Panc1 (cell line): ENCODE measurements at places on chromosomes 7 and 10.

DNA sequence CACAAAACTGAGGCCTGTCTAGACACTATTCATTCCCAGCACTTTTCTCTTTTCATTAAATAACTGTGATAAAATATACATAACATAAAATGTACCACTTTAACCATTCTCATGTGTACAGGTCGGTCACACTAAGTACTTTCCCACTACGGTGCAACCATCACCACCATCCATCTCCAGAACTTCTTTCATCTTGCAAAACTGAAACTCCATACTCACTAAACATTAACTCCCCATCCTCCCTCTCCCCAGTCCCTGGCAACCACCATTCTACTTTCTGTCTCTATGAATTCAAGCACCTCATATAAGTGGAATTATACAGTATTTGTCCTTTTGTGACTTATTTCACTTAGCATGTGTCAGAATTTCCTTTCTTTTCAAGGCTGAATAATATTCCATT is 53.0 kb downstream of the ARHGAP12 start:
- no peak for DNase-seq

- DNase-seq = peak; percentile 93
Measured at GRCh38 chr10:126062131-126063032, 166.0 kb downstream of the FANK1 start.

GRCh38 chr10:97031459-97031858 is 154.3 kb downstream of the SLIT1 start:
- DNase-seq = no peak

GRCh38 chr10:32938554-32939061 is 19.4 kb downstream of the ITGB1 start:
- no peak for DNase-seq

GRCh38 chr10:43255634-43256431 is 11.0 kb downstream of the RASGEF1A start:
- no peak for DNase-seq

DNA sequence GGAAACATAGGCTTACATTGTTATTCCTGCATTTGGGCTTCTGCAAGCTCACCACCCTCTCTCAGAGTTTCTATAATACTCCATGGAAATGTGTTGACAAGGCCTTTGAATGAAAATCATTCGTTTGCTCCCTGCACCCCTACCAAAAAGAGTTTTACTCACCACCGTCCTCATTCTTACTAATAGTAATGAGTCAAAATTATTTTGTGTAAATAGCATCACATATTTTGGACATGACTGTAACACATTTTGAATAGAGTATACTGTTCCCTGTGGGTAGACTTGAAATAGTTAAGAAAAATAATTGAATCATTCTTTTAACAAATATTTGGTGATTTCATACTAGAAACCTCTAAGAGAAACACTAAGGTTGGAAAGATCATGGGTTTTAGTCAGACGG is 84.6 kb downstream of the AKAP9 start:
- DNase-seq = peak; percentile 38

DNA sequence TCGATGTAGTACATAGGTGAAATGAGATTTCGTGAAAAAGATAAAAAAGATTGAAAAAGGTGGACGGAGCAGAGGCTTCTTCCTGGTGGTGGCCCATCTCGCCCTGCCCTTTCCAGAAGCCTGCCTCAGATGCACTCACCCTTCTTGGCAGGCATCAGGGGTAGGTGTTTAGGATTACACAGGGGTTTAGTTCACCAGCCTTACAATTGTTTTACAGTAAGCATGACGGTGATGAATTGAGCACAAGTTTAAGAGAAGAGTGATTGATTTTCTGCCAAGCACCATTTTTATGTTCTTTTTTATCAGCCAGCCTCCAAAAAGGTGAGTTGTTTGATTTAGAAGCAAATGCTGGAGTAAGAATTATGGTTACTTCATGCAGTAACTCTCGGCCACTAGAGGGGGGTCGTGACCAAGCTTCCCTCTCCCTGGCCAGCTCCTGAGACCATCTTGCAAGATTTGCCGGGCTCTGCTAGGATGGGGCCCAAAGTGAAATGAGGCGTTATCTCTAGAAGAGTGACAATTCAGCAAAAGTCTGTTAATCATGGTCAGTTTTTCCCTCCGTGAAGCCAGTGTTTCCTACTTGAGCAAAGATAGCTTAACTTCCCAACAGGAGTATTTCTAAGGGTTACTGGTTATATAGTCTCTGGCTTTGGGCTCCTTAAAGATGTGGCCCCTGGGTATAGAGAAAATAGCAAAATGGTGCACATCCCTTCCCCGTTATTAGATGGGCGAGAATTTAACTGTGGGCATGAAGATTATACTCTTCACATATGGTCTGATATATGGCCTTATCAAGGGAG is 228.8 kb downstream of the BMPER start:
- peak; percentile 24 for DNase-seq

DNA sequence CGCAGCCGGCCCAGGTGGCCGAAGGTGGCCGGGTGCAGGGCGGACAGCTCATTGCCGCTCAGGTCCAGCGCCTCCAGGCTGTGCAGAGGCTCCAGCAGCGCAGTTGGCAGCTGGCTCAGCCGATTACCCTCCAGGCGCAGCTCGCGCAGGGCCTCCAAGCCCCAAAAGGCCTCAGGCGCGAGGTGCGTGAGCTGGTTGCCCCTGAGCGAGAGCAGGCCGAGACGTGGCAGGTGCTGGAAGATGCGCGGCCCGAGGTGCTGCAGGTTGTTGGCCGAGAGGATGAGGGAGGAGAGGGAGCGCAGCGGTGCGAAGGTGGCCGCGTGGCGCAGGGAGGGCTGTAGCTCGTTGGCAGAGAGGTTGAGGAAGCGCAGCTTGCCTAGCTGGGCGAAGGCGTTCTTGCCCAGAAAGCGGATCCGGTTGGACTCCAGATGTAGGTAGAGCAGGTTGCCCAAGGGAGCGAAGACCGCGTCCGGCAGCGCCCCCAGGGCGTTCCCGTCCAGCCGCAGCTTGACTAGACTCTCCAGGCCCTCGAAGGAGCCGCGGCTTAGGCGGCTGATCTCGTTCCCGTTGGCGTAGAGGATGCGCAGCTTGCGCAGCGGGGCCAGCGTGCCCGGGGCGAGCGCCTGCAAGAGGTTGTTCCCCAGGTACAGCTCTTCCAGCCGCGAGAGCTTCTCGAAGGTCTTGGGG is 923 bp downstream of the TRIL start:
- DNase-seq = no peak

DNA sequence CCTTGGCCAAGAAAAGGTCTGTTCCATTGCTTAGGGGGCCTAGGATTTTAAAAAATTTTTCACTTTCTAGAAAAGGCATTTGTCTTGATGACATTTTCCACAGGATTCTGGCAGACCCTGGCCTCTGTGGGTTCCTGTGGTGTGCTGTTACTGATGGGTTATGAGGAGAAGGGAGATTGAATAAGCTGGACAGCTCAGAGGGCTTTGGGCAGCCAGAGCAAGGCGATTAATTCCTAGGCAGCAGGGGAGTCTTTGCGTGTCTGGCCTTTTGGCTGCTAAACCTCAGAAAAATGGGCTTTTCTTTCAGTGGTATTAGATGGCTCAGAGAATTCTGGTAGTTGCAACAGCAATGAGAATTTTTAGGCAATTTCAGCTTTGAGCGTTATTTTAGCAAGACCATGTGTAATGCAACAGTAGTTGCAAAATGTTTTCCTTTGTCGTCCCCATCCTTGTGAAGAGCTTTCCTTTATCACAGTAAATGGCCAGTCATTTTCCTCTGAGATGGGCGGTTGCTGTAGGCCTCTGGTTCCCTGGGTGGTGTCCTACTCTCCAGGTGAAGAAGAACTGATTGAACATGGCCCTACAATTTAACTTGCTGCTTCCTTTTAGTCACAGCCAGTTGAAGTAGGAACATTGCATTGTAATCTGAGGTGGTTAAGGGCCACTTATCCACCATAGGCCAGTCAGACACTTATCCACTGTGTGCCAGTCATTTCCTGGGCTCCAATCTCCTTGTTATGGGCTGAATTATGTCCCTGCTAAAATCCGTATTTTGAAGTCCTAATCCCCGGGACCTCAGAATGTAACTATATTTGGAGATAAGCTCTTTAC is 43.2 kb downstream of the SH2D4B start:
- DNase-seq = no peak

GRCh38 chr7:155790666-155791065 is 21.6 kb downstream of the SHH start:
- DNase-seq = no peak

GRCh38 chr7:99002827-99003212 is 124.5 kb downstream of the TRRAP start:
- DNase-seq = no peak

- DNase-seq = no peak
Measured at GRCh38 chr10:97718178-97718577, 4.6 kb downstream of the MARVELD1 start.

GRCh38 chr7:86469680-86470295 is 173.9 kb upstream of the GRM3 start:
- peak; percentile 76 for DNase-seq

DNA sequence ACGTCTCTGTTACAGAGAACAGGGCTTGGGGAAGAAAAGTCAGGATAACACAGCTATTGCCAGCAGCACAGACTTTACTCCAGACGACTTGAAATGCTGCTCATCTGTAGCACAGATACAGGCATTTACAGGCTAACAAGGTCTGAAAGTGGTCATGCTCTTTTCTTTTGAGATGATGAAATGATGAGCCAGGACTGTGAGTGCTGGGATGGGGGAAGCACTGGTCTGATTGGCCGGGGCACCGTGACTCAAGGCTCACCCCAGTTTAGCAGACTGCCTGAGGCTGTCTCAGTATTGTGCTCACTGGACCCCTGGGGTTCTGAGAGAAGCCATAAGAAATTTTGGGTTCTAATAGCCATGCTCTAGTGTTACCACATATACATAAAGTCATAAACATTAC is 12.4 kb downstream of the SMKR1 start:
- DNase-seq = no peak

DNA sequence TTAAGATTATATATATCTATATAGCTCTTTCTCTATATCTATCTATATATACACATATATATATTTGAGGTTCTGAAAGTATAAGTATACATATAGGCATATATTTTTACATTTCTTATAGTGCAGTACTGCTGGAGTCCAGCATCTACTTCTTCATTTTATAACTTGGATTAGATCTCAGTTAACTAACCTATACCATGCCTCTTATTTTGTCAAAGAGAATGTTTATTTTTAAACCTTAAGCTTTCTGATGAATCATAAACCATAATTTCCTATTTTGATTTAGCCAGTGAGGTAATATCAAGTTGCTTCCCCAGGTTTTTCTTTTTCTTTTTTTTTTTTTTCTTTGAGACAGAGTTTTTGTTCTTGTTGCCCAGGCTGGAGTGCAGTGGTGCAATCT is 8.1 kb downstream of the ZNF32 start:
- no peak for DNase-seq

DNA sequence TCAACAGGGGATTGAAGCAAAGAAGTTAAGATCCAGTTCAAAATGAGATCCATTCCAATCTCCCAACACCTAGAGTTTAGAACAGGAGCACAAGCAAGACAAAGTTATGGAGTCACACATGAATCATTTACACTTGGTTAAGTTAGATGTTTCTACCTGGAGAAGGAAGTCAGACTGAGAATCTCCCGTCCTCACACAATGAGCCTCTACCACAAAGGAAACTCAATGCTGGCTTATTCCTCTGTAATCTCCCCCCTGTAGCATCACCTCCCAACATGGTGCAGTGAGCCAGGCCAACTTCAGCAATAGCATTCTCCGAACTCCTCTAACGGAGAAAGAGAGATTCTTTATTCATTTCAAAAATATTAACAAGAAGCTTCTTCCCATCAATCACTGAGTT is 82.2 kb downstream of the ELMO1 start:
- DNase-seq = no peak

DNA sequence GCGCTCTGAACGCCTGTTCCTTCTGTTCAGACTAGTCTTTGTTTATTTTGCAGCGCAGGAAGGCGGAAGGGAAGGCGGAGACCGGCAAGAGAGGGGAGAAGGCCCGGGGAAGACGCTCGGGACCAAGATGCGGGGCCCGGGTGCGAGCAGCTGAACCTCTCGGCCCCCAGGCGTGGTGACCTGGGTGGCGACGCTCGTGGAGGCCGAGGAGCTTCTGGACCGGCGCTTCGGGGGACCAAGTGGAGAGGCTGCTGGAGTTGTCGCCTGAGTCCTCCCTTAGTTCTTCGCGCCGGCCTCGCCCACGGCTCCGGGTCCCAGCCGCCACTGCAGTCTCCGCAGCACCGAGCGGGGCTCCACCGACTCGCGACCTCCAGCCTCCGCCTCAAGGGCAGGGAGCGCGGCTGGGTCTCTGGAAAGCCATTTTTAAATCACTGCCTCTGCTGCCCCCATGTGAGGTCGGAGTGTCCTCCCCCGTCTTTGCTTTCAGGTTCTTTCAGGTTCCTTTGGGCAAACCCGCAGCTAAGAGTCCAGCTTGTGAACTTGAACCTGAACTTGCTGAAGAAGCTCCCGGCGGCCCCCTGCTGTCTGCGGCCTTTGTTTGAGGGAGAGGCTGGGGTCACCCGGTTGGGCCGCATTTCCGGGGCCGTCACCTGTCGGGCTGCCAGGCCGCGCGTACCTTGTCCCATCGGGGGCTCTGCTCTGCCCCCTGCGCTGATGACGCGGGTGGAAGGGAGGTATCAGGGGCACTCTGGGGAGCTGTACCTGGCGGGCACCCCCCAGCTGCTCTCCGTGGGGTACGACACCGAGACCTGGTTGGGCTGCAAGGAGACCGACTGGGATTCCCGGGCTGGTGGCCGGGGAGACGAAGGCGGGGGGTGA is 136.0 kb downstream of the KIF20B start:
- DNase-seq = no peak

- no peak for DNase-seq
Measured at GRCh38 chr10:121406823-121407545, 191.3 kb downstream of the FGFR2 start.

DNA sequence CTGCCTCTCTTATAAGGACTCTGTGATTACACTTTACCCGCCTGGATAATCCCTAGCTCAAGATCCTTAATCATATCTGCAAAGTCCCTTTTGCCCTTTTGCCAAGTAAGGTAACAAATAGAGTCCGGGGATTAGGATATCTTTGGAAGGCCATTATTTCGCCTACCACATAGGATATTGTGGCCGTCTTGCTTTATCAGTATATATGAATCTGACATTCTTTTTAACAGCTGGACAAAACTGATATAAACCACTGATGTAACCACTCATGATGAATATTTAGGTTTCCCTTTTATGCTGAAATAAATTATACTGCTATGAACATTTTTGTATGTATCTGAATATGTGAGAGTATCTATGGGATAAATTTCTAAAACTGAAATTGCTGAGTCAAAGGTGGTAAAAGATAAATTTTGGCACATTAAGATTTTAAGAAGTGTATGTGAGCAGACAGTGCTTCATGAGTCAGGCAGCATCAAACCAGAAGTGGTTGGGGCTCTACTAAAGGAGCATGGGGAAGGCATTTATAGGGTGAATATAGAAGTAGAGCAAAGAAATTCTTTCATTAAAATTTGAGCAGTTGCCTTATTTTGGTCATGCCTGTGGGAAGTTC is 44.7 kb downstream of the AVL9 start:
- no peak for DNase-seq
